ENCODE measurements at places on chromosomes 13 and 19.

GRCh38 chr13:73607489-73608156 is 526.6 kb downstream of the KLF12 start:
- no peak for DNase-seq

- no peak for DNase-seq
Observed at GRCh38 chr19:46911456-46911855, 50.7 kb downstream of the ARHGAP35 start.

- no peak for DNase-seq
Observed at GRCh38 chr13:36630181-36630803, 43.5 kb upstream of the SERTM1 start.

DNA sequence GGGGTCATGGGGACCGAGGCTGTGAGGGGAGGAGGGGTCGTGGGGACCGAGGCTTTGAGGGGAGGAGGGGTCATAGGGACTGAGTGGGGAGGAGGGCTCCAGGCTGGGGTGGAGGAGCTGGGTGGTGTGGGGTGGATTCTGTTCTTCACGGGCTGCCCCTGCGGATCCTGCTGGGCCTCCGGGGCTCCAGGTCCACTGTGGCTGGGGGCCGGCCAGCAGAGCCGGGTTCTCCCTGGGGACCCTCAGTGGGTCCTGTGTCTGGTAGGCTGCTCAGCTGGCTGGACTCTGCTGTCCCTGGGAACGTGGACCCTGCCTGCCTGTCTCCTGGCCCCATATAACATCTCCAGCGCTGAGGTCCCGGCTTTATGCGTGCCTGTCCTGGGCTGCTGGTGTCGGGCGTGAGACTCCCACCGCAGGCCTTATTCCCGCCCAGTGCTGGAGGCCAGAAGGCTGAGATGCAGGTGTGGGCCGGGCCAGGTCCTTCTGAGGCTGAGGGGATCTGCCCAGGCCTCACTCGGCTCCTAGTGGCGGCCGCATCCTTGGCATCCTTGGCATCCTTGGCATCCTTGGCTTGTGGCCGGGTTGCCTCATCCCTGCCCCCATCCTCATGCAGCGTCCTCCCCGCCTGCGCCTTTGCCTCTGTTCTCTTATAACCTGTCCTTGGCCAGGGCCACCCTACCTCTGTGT is 19.8 kb upstream of the GNA15 start:
- DNase-seq, result peak; percentile 24

DNA sequence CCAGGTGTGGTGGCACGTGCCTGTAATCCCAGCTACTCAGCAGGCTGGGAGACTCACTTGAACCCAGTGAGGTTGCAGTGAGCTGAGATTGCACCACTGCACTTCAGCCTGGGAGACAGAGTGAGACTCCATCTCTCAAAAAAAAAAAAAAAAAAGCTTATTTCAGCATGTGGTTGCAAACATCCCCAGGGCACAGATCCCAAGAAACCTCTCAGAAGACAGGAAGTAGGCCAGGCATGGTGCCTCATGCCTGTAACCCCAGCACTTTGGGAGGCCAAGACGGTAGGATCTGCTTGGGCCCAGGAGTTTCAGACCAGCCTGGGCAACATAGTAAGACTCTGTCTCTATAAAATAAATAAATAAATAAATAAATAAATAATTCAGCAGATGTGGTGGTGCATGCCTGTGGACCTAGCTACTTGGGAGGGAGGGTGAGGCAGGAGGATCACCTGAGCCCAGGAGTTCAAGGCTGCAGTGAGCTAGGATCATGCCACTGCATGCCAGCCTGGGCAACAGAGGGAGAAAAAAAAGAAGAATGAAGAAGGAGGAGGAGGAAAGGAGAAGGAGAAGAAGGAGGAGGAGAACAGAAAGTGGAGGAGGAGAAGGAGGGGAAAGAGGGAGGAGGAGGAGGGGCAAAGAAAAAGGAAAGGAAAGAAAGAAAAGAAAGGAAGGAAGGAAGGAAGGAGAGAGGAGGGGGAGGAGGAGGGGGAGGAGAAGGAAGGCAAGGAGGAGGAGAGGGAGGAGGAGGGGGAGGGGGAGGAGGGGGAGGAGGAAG is 4.3 kb upstream of the LRRC8E start:
- DNase-seq, result peak; percentile 30

DNA sequence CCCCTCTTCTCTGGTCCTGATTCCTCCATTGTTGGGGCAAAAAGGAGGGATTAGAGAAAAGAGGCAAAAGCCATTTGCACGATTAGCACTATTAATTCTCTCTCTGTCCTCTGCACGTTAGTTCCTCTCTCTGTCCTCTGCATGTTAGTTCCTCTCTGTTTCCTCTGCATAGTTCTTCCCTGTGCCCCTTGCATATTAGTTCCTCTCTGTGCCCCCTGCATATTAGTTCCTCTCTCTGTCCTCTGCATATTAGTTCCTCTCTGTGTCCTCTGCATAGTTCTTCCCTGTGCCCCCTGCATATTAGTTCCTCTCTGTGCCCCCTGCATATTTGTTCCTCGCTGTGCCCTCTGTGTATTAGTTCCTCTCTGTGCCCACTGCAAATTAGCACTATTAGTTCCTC is 847.2 kb upstream of the GPC6 start:
- no peak for DNase-seq

DNA sequence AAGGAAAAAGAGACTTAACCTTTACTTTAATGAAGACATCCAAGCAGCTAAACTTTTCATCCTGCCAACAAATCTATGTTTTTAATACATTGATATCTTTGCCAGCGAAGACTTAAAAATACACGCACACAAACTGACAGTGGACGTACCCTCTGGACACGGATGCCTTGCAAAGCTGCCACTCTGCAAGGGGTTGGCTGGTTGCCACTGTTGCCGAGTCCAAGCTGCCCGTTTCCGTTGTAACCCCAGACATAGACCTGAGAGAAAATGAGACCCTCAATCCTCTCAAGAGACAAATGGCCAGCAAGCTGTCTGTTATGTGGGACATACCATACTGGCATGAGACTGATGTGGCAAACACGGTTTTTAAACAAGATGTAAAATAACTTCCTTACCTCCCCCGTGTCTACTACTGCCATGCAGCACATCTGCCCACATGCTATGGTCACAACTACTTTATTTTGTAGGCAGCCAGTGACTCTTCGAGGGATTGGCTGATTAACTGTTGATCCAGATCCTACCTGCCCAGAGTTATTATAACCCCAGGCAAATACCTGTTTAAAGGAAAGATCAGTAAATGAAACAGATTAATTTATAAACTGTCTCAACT is 21.2 kb downstream of the RCBTB2 start:
- no peak for DNase-seq

- no peak for DNase-seq
Observed at GRCh38 chr13:100544866-100545683, 43.5 kb downstream of the GGACT start.

- DNase-seq, result no peak
Observed at GRCh38 chr13:92463134-92463533, 763.5 kb upstream of the GPC6 start.

GRCh38 chr19:8206147-8207087 is 2.8 kb upstream of the CERS4 start:
- DNase-seq, result no peak

GRCh38 chr19:40687525-40688016 is 2.9 kb downstream of the NUMBL start:
- DNase-seq, result peak; percentile 74

DNA sequence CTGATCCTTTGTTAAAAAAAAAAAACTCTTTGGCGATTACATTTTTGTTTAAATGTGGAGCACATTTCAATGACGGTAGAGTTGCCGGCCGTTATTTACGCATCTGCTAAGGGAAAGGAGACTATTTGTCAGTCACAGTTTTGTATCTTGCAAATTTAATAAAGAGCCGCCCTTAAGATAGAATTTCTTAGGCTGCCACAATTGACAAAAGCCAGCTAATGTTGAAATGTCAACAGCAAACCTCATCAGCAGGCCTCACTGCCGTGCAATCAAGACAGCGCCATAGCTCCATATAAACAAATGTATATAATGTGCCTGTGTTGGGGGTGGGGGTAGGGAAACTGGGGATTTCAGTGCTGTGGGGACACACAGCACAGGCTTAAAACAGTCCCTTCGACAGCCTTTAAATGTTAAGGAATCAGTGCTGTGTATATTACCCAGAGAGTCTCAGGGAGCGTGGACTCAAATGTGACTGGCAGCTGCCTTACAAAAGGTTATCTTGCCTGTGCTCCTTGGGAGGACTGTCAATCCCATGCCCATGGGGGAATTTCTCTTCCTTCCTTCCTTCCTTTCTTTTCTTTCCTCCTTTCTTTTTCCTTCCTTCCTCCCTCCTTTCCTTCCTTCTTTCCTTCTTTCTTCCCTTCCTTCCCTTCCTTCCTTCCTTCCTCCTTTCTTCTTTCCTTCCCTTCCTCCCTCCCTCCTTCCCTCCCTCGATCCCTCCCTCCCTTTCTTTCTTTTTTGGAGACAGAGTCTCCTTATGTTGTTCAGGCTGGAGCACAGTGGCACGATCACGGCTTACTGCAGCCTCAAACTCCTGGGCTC is 108.0 kb downstream of the URI1 start:
- no peak for DNase-seq

Measured in iris pigment epithelial cell (primary cell).